ENCODE measurements at places on chromosomes 2 and 18. TPM values are rescaled to one million over a fixed set of nuclear protein-coding genes. Genes with fewer than 3 reads are reported as not detected.

Gene IL1B
- not detected for total RNA-seq

Gene SAG
- total RNA-seq, result not detected

Gene FABP1
- 0.64 TPM for total RNA-seq

Gene GALR1
- total RNA-seq, result not detected

Gene PIEZO2
- 1.6 TPM for total RNA-seq

Gene RSAD2
- 0.49 TPM for total RNA-seq

Gene LYG2
- total RNA-seq, result not detected

Gene ZAP70
- total RNA-seq, result 0.98 TPM

- no peak overlapping the region for H3K27ac ChIP-seq
- no peak overlapping the region for H3K4me3 ChIP-seq
- DNase-seq, result no peak
Observed at GRCh38 chr18:77737405-77737804, 487.8 kb downstream of the GALR1 start.

DNA sequence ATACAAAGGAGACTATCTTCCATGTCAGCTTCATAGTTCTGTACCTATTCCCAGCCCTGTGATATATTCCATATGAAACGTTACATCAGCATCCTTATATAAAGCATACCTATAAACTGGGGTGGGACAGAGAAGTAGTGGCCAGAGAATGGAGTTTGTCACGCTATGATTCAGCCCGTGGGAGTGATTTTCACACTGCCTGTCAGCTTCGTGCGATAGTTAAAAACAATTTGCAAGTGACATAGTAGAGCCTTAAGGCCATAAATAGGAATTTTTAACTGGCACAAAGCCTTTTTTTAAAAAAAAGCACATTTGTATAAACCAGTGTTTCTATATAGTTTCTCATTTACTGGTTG is 30.2 kb downstream of the PKP4 start:
- peaks cover 23% of the 10 kb centered on the region for H3K4me1 ChIP-seq
- H3K36me3 ChIP-seq, result no peaks in the 10 kb centered on the region
- no peak overlapping the region for H3K4me3 ChIP-seq
- no peak for DNase-seq

- H3K36me3 ChIP-seq, result no peaks in the 10 kb centered on the region
- H3K4me3 ChIP-seq, result no peak overlapping the region
- H3K27ac ChIP-seq, result no peak overlapping the region
- DNase-seq, result no peak
- no peaks in the 10 kb centered on the region for H3K4me1 ChIP-seq
- H3K27me3 ChIP-seq, result peaks cover 32% of the 10 kb centered on the region
Observed at GRCh38 chr2:29039718-29040480, 34.4 kb downstream of the PCARE start.

DNA sequence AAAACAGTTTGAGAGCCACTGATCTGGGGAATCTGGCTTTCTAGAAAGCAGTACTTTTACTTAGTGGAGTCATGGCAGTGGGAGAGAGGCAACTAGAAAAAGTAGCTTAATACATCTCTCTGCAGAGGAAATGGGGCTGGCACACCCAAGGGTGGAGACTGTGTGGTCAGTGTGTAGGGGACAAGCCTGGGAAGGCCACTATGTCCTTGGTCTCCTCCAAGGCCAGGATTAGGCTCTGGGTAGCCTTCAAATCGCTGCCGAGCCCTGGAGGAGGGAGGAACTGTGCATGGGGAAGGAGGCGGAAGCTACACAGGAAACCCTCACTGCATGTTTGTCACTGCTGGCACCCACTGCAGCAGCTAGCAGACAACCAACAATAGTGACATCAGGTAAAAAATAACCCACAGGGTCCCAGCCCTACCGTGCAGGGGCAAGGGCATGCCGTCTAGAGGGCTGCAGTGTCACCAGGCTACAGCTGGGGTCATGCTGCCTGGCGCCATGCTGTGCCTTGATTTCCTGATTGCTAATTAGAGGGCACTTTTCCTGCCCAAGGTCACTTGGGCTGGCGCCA is 34.8 kb downstream of the LBH start:
- peaks cover 17% of the 10 kb centered on the region for H3K4me1 ChIP-seq
- no peaks in the 10 kb centered on the region for H3K36me3 ChIP-seq
- H3K27me3 ChIP-seq, result no peaks in the 10 kb centered on the region
- no peak for DNase-seq

GRCh38 chr2:37871456-37872191 is 53.5 kb upstream of the RMDN2 start:
- no peak overlapping the region for H3K4me3 ChIP-seq
- no peak for DNase-seq
- peaks cover 48% of the 10 kb centered on the region for H3K27me3 ChIP-seq
- no peaks in the 10 kb centered on the region for H3K36me3 ChIP-seq
- H3K4me1 ChIP-seq, result no peaks in the 10 kb centered on the region
- no peak overlapping the region for H3K27ac ChIP-seq

DNA sequence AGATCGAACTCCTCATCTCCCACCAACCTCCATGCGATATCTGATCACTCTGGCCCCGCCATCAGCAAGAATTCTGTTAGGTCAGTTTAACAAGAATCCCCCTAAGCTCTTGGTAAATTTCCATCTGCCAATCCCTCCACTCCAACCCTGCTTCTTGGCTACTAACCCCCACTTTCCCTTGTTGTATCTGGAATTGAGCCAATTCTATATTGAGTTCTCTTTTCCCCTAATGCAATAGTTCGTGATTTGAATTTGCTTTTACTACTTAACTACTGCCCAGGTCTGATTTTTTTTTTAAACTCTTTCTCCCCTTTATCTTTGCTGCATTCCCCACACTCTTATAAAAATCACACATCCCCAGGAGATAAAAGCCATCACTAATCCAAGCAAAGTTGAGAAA is 159.3 kb upstream of the STK17B start:
- no peak overlapping the region for H3K27ac ChIP-seq
- no peaks in the 10 kb centered on the region for H3K36me3 ChIP-seq
- DNase-seq, result no peak
- no peaks in the 10 kb centered on the region for H3K27me3 ChIP-seq
- H3K4me3 ChIP-seq, result no peak overlapping the region

DNA sequence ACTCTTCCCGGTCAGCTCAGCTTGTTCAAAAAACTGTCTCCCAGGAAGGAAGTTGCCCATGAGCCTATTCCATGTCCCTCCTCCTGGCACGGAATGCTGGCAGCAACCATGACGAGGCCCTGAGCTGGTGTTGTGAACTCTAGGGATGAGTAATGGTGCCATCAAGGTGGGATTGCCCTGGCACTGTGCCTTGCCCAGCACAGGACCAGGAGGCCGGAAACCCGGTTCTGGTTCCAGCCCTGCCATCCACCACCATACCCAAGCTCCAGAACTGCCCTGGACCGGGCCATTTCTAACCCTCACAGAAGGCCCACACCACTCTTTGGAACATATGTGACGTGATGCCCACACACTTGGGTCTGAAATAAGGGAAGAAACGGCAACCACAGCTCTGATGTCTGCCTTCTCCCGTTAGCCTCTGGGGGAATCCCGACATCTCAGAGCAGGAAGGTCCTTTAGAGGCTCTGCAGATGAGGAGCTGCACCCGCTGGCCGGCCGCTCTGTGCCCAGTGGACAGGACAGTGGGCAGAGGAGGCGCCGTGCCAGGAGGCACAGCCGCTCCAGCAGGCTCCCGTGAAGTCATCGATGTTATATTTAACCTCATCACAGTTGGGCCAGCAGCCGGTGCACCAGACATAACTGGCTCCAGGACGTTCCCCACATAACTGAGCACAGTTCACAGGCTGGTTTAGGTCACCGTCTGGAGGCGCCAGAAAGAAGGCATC is 462.1 kb upstream of the ID2 start:
- no peak overlapping the region for H3K4me3 ChIP-seq
- no peaks in the 10 kb centered on the region for H3K36me3 ChIP-seq
- no peak for DNase-seq
- no peak overlapping the region for H3K27ac ChIP-seq

GRCh38 chr2:189641590-189641989 is 19.7 kb upstream of the ASNSD1 start:
- H3K27ac ChIP-seq, result no peak overlapping the region
- DNase-seq, result no peak
- H3K4me3 ChIP-seq, result no peak overlapping the region
- H3K27me3 ChIP-seq, result no peaks in the 10 kb centered on the region
- no peaks in the 10 kb centered on the region for H3K36me3 ChIP-seq

All from K562 (cell line).